ENCODE measurements at places on chromosomes 4 and X.

DNA sequence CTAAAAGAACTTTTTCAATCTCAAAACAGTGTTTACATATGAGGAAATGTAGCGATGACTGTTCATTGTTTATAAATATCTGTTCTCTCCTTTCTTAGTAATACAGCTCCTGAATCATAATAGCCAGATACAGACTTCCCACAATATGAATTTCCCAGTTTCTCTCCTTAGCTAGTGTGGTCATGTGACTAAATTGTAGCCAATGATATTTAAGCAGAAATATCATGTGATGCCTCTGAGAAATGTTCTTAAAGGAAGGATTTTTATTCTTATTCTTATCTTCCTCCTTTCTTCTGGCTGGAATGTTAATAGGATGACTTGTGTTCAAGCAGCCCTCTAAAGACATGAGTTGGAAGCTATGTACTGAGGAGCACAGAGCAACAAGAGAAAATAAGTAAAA is 383.7 kb upstream of the ATOH1 start:
- no peak for DNase-seq

- no peak for DNase-seq
Measured at GRCh38 chrX:133365871-133366611, 49.2 kb downstream of the GPC4 start.

- no peak for DNase-seq
Measured at GRCh38 chr4:28238876-28239275, 1378.2 kb downstream of the STIM2 start.

GRCh38 chr4:155602351-155603140 is 64.1 kb upstream of the GUCY1A1 start:
- no peak for DNase-seq

GRCh38 chr4:3481783-3482393 is 18.8 kb downstream of the DOK7 start:
- no peak for DNase-seq

- DNase-seq, result no peak
Measured at GRCh38 chr4:155474758-155475157, 98.0 kb upstream of the MAP9 start.

DNA sequence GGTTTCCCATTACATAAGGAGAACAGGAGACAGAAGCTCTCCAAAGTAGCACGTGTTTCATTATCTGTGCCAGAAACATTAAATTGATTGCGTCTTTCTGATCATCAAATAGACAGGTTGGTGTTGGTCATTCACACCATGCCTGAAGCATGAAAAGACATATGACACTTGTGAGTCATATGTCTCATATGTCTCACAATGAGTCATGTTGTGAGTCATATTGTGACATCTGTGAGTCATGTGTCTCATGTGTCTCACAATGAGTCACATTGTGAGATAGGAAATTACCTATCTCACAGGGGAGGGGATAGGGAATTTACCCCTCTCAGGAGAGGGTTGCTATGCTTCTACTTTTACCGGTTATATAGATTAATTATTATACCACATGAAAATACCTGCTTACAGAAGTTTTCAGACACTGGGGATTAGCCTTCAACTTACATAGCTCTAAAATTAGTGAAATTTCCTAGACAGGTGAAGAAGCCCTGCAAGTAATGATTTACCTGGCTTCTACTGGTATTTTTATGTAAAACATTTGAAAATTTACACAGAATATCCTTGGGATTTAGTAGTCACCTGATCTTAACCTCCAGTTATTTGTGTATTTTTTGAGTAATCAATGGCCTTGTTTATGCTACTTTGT is 80.8 kb downstream of the NPFFR2 start:
- DNase-seq, result peak; percentile 24

DNA sequence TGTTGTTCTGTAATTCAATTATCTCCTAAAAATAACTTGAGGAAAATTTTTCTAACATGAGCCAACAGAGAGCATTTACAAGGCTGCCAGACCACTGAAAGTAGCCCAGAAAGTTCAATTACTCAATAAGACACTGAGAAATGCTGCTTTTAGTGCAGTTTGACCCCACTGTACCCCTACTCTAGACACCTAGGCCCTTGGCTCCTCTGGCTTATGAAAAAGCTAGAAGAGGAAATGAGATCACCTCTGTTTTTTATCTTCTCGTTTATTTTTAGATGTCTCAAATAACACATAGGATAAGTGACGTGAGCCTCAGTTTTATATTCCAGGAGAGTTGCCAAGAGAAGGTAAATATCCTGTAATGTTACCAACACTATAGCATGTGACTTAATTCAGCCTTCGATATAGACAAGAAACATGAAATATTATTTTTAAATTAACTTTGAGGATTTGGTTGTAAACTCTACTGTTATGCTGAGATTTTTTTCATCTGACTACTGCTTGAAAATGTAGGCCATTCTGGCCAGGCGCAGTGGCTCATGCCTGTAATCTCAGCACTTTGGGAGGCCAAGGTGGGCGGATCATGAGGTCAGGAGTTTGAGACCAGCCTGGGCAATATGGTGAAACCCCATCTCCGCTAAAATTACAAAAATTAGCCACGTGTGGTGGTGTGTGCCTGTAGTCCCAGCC is 24.4 kb downstream of the TNIP3 start:
- DNase-seq, result peak; percentile 33

GRCh38 chr4:159363361-159363760 is 260.5 kb downstream of the RAPGEF2 start:
- no peak for DNase-seq

DNA sequence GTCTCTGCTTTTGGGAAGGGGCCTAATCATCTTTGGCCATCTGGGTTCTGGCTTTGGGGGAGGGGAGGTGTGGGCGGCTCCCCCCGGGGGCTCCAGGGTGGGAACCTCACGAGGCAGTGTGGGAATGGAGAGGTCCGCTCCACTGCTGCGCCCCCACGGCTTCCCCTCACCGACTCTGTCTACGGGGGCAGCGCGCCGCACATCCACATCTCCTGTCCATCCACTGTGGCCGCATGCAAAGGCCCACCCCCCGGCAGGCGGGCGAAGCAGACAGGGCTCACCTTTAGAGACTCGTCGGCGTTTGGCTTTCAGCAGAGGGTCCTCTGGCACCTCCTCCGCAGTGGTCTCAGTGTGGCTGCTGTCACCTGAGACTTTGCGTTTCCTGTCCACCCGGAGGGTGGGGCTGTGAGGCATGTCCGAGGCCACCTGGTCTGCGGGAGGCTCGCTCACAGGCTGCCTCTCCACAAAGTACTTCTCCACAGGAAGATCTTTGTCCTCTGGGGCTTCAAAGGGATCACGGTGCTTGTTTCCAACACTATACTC is 33.6 kb downstream of the BCOR start:
- no peak for DNase-seq

DNA sequence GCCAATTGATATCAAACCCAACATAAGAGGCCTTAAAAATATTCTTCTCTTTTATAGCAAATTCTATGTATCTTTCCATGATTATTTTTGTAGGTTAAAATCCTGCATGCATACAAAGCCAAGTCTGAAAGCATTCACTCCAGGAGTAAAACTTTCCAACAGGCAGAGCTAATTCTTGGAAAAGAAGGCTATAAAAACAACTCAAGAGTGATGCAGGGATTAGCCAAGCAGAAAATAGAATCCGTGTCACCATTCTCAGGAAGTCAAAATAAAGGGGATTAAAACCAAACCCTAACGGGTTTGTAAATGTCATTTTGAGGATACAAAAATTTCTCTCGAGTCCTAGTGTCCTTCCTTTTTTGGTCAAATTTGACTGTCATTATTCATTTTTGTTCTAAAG is 412.4 kb downstream of the DMD start:
- no peak for DNase-seq

DNA sequence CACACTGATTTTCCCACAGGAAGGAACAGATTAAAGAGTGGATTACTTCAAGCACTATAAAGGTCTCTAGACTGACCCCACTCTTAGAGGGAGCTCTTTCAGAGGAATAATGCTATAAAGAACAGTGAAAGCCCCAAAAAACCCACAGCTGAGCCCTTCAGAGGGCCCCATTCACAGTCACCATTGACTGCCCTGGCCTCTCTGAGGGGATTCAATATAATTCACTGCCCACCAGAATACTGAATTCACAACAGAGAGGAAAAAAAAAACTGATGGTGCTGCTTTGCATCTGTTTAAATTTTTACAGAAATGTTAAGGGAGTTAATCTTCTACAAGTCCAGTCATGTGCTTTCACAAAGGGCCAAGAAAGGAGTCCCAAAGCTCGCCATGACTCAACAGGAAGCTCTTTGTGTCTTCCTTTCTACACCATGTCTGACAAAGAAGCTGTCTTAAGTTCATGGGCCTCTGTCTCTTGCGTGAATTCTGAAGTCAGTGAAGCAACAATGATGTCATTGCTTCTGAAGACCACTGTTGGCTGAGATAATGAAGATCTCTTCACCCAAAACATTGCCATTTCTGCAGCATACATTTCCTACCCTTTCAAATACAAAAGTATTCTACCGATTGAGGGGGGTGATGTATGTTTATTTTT is 174.9 kb downstream of the ADAMTS3 start:
- DNase-seq, result no peak

DNA sequence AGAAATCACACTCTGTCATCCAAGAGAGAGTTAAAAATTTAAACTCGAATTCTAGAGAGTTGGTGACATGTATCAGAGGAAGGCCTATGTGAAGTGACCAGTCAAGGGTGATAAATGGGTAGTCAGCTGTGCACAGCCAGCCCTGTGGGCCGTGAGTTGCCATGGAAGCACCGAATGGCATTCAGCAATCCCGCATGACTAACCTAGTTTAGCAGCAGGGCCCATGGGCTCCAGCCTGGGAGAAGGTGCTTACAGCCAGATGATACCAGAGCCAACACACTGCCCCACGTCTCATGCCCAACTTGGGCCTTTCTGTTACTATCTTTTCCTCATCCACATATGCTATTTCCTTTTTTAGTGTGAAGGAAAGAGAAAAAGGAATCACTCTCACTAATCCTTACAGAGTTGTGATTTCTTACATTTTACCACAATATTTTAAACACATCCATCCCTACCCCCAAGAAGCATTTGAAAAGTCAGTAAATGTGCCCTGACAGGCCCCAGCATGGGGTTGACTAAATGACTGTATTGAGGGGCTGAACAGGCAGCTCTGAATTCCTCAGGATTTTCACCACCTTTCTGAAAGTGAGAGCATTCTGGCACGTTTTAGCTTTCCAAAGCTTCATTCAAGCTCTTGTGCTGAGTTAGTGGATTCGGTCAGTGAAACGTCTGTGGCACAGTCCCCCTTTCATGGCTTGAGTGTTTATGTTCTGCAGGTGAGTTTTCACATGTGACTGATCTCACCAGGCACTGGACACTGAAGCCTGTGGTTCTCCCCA is 104.2 kb downstream of the AFF1 start:
- no peak for DNase-seq

DNA sequence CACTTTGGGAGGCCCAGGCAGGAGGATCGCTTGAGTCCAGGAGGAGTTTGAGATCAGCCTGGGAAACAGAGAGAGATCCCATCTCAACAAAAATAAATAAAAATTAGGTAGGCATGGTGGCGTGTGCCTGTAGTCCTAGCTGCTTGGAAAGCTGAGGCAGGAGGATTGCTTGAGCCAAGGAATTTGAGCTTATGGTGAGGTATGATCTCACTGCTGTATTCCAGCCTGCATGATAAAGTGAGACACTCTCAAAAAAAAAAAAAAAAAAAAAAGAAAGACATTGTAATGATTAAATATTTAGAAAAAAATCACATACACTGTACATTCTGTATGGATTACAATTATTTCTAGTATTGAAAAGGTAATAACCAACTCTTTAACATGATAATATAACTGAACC is 87.1 kb downstream of the SLIT2 start:
- no peak for DNase-seq

- no peak for DNase-seq
Measured at GRCh38 chr4:99061048-99061700, 27.4 kb downstream of the ADH5 start.

DNA sequence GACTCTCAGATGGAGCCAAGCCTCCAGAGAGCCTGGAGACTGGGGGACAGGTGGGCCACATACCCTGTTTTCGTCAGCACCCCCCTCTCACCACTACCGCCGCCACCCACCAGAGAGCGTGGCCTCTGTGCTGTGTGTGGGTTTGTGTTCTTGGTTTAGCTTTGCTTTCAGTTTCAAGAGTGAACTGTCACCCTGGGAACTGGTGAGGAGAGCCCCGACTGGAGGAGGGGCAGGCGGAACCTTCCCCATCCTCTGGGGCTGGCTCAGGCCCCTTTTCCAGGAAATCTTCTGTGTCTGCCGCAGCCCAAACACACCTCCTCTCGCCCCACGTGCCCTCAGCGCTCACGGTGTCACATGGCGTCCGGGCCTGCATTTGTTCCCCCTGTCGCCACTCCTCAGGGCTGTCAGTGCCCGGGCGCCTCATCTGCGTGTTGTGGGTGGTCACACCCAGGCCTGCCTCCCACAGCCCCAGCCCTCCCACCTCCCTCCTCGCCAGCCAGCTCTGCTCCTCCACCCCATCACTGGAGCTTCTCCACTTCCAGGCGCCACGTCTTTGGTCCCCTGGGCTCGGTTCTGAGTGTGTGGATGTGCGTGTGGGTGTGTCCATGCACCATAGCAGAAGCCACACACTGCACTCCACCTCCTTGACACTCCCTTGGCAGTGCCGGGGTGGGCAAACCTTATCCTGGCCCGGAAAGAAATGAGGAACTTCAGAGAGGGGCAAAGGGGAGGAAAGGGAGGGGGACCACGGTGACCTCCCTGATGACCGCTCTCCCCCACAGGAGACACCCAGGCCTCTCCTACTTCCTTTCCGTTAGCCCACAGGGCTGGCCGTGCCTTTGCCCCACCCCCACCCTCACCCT is 27.8 kb downstream of the ELF4 start:
- DNase-seq, result peak; percentile 77

GRCh38 chr4:58734030-58734674 is 1624.0 kb upstream of the IGFBP7 start:
- DNase-seq, result no peak

DNA sequence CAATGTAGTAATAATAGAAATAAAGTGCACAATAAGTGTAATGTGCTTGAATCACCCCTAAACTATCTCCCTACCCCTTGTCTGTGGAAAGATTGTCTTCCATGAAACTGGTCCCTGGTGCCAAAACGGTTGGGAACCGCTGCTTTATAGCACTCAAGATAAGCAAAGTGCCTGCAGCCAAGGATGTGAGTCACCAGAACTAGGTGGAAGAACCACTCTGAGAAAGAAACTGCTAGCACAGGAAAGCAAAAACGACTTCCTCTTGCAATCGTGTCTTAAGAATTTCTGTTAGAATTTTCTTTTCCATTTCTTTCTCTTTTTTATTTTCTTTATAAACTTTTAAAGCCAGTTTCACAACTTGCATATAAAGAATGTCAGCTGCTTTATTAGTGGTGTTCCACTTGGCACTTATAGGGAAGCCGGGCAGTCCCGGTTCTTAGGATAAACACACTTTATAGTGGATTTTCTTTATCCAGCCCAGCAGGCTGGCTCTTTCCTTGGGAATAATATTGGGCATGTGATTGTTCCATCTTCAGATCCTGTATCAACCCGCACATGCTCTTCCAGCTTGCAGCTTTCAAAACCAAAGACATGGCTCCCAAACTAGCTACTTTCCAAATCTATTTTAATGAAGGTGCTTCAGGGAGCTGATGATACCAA is 32.3 kb upstream of the CXCL8 start:
- DNase-seq, result no peak

DNA sequence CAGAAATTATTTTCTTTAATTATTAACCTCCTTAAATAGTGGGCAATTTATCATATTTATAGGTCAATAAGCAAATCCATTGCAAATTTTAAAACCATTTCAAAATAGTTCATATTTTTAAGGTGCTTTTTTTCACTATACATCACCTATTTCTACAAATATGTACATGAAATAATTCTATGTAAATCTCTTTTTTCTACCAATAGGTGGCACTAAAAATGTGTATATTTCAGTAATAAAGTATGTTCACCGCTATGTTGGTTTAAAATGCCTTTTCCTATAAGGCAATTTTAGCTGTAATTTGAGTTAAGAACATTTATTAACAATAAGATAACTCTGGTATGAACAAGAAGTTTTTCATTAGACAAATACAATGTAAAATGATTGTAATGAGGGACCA is 672.2 kb downstream of the KCTD8 start:
- no peak for DNase-seq

All from GM13976 (cell line).